ENCODE measurements at places on chromosomes 11 and 22.

- DNase-seq, result peak; percentile 69
Observed at GRCh38 chr11:93537049-93537448, 6.1 kb downstream of the SMCO4 start.

DNA sequence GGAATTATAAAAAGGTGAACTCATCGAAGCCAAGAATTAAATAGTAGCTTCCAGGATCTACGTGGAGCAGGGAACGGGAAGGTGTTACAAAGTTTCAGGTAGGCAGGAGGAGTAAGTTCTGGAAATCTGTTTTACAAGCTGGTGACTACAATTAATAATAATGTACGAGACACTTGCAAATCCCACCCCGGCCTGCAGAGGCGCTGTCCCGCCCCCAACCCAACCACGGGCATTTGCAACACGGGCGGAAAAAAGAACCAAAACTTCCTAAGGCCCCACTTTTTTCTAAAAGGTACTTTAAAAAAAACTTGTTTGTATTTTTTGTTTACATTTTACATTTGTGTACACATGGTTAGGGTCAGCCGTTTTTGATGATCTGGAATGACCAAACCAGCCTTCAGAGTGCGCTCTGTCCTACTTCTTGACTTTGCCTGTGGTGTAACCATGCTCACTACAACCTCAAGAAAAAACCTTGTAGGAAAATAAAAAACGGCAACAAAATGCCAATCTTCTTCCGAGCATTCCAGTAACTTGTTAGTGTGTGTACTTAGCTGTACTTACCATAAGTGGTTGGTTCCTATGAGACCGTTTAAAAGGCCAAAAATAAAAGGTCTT lies 449.6 kb upstream of the B3GAT1 start:
- DNase-seq, result no peak

GRCh38 chr11:41051919-41052635 lies 407.4 kb downstream of the LRRC4C start:
- no peak for DNase-seq

- no peak for DNase-seq
Observed at GRCh38 chr11:82975882-82976281, 74.3 kb downstream of the DDIAS start.
